ENCODE measurements at places on chromosomes 6 and 20.

DNA sequence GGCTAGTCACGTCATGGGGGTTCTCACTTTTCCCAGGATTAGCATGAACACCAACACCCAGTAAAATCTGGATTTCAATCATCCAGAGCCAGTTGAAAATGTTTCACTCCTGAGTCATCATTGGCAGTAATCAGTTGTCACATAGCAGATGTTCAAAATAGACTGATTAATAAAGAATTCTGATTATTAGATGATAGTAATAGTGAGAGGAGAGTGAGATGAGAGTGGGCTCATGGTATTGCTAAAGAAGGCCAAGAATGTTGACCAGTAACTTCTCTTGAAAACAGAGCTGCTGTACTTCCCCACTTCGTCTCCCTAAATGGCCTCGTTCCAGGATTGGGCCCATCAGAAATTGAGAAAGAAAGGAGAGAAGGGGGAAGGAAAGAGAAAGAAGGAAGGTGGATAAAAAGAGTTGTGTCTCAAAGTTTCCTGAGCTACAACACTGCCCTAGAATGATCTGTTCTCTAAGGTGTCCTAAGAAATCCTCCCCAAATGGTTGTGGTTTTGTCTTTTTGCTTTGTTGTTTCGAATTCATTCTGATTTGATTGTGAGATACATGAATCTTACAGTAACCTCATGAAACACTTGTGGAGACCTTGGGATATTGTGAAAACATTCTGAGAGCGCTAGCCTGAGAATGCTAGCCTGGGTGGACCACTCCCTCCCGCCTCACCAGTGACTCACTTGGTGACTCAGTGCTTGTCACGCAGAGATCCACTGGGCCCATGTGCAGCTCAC is 502.2 kb upstream of the JARID2 start:
- peak; percentile 85 for DNase-seq

- peak; percentile 14 for DNase-seq
Measured at GRCh38 chr6:36724514-36725390, 27.1 kb downstream of the RAB44 start.

DNA sequence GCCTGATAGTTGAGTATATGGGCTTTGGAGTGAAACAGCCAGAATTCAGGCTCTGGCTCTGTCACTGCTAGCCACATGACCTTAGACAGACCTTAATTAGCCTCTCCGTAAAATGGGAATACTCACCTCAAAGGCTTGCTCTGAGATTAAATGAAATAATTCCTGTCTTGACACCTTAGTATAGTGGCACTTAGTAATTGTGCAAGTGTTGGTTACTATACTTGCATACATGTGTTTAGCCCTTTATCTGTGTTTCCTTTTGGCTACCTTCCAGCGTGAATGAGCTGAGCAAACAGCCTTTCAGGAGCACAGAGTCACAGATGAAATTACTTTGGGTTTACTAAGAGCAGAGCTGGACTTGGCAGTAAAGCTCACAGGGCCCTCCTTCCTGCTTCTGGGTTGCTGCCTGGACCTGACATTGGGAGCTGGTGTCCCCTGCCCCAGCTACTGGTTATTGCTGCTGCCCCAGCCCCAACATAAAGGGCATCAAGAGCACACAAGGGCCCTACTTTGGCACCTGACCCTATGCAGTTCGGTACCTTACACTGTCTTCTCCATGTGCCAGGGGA is 32.8 kb downstream of the CD164 start:
- DNase-seq = no peak

GRCh38 chr6:56890066-56890465 is 64.8 kb upstream of the BEND6 start:
- DNase-seq = no peak

DNA sequence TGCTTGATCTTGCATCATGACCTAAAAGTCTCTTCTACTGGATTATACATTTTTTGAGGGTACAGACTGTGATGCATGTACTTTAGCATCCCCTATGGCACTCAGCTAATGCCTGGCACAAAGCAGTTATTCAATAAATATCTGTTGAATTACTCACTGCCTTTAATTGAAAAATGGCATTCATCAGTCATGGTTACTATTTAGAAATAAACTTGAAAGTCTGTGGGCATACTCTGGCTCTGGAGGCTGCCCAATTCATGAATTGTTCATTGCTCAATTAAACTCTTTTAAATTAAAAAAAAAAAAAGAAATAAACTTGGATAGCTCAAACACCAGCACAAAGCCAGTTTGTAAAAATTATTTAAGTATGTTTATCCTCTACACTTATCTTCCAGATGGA is 40.0 kb downstream of the HEBP2 start:
- DNase-seq = no peak

GRCh38 chr6:30657454-30657853 is 10.5 kb downstream of the C6orf136 start:
- no peak for DNase-seq

DNA sequence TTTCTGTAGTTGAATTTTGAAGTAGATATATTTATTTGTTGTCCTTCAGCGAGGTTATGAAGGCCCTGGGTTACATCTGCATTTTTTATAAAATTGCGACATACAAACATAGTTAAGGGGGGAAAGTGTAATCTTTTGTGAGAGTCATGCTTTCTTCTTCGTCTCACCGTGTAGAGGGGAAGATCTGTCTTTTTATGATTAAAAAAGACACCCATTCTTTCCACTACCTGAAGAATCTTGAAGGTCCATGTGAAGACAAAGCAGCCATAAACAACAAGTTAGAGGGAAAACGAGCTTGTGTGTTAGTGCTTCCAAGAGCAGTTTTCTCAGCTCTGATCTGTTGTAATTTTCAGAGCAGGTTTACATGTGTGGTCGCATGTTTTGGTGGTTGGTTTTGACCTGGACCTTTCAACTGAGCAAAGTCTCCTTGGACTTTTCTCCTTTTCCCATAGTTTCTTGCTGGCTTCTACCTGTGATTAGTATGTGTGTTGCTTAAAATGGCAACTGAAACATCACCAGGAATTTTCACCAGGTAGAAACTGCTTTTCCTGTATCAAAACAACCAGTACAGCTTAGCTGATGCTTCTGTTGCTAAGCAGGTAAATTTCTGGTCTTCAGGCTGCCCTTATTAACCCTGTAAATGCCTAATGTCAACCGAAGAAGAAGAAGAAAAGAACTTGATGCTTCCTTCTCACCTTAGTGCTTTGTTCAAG is 37.3 kb downstream of the RREB1 start:
- no peak for DNase-seq

DNA sequence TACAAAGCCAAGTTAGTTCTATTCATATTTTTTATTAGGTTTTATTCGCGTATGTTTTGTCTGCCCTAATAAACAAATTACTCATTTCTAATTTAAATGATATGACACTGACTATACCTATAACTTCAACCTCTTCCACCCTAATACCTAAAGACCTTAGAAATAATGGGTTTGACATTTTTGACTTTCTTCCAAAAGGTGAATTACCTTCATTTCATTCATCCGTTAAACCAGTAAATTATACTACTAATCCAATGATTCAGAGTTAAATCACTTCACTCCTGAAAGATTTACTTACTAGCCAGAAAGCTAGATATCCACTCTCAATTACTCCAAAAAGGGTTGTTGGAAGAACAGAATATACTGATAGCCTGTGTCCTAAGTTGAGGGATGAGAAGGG is 5.2 kb downstream of the MRPS10 start:
- DNase-seq = no peak

DNA sequence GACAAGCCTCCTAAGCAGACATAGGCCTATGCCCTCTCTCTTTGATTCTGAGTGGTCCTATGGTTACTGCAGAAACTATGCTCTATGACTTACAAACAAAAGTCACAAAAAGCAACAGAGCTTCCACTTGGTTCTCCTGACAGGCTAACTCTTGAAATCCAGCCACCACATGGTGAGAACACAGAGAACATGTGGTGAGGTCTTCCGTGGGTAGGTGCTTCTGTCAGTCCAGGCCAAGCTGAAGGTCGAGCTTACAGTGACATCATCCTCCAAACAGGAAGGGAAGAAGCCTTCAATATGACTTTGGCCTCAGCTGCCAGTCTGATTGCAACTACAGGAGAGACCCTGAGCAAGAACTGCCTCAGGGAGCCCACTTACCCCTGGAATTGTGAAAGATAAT is 265.5 kb downstream of the TBX18 start:
- no peak for DNase-seq

- DNase-seq = peak; percentile 52
Measured at GRCh38 chr6:157761331-157761921, 61.6 kb upstream of the SNX9 start.

DNA sequence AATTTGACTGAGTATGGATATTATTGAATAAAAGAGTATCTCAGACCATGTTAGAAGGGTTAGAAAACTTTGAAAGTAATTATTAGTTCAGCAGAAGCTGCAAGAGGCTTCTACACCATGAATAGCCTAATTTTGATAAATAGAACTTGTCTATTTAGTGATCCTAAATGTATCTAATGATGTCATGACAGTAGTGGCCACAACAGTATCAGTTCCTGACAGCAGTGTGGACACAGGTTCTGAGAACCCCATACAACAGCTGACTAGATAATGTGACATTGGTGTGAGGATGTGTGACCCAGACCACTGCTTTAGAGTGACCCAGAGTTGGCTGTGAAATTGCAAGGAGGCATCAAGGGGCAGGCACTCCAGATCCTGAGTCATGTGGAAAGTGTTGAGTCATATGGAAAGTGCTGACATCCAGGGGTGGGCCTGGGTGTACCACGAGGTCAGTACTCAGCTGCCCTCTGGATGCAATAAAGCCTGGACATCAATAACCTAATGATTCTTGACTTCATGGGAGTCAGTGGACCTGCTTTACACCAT is 754.7 kb downstream of the DHX35 start:
- no peak for DNase-seq

GRCh38 chr6:161549977-161550655 is 276.3 kb upstream of the AGPAT4 start:
- DNase-seq = no peak

- DNase-seq = no peak
Measured at GRCh38 chr6:38234934-38235682, 404.6 kb downstream of the BTBD9 start.

DNA sequence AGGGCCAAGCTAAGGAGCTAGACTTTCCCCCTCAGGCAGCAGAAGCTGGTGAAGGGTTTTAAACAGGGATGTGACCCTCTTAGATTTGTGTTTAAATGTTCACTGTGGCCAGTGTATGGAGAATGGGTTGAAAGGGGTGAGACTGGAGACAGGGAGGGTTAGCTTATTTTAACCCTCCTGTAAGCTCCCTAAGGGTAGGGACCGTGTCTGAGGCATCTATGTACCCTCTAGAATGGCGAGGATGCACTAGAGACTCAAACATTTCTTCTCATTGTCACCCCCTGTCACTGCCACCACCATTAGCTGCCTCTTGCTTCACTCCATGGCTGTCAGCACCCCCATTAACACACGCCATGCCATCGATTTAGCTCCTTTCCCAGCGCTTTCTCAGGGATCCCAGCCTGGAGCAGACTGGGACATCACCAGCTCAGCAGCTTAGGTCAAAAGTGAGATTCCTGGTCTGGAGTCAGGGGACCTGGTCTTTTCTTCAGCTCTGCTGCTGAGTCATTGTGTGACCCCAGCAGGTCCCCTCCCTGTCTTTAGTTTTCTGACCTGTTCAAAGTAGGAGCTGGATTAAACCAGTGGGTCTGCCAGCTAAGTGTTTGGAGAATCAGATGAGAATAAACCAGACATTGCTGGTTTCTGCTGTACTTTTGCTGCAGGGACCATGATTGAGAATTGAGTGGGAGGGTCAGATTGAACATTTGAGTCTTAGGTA is 1.1 kb upstream of the SLC22A7 start:
- no peak for DNase-seq

DNA sequence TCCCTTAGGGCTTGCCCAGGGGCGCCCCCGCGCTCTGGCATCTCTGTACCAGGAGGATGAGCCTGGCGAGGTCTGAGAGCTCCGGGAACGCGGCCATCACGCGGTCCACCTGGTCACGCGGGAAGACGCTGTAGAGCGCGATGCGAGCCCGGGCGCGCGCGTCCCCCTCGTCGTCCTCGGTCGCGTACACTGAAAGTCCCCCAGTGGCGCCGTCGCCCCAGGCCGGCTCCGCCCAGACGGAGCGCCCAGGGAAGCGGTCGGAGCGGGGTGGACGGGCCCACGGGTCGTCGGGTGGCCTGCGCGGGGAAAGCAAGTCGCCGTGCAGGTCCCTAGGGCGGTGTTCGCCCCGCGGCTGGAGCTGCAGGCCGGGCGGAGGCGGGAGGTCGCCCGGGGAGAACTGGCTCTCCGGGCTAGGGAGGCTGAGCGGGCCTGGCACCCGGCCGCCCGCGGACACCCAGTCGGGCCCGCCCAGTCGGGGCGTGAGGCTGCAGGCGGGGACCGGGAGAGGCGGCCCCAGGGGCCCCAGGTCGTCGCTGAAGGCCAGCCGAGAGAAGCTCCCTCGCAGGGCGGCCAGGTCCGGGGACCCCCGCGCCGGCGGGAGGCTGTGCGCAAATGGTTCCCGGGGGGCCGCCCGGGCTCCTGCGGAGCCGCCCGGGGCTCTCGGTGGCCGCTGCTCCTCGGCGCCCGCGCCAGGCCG is 34.0 kb downstream of the ZC3H12D start:
- DNase-seq = no peak

- DNase-seq = no peak
Measured at GRCh38 chr6:10048370-10049297, 366.2 kb downstream of the TFAP2A start.

All from stimulated activated naive CD4-positive, alpha-beta T cell treated with Interleukin-2 at 50 U/mL for 16 hours (primary cell).